ENCODE measurements at places on chromosomes 12 and 14.

GRCh38 chr14:95875831-95876760 lies 536 bp upstream of the TUNAR start:
- no peak for DNase-seq

- no peak for DNase-seq
Measured at GRCh38 chr14:35164849-35165248, 42.5 kb downstream of the PRORP start.

DNA sequence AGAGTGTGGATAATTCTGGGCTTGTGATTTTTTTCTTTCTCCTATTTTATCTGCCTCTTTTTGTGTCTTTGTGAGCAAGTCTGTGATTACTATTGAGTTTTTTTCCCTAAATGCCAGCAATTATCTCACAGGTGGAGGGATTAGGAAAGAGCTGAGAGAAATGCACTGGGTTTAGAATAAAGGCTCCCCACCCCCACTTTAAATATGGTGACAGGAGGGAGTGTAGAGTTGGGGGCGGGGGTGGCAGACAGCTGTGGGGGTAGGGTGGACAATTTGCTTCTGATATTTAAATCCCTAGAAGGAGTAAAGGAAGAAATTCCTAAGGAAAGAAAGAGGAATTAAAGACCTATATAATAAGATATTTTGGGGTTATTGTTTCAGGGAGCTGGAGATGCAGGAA lies 145.9 kb downstream of the NRXN3 start:
- DNase-seq: no peak

DNA sequence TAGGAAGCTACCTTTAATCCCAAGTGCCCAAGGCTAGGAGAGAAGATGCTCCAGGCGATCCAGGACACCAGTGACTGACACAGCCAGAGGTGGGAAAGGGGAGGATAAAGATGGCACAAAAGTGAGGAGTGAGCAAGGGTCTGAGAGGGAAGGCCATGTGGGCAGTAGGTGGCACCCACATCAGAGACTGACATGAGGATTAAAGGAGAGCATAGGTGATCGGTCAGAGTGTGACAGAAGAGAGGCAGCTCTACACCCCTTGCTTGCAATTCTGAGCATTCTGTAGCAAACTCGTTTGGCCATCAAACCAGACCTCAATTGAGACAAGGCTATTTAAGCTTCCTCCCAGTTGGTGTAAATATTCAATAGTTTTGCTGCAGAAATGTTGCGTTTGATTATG lies 724 bp upstream of the CD27 start:
- no peak for DNase-seq

DNA sequence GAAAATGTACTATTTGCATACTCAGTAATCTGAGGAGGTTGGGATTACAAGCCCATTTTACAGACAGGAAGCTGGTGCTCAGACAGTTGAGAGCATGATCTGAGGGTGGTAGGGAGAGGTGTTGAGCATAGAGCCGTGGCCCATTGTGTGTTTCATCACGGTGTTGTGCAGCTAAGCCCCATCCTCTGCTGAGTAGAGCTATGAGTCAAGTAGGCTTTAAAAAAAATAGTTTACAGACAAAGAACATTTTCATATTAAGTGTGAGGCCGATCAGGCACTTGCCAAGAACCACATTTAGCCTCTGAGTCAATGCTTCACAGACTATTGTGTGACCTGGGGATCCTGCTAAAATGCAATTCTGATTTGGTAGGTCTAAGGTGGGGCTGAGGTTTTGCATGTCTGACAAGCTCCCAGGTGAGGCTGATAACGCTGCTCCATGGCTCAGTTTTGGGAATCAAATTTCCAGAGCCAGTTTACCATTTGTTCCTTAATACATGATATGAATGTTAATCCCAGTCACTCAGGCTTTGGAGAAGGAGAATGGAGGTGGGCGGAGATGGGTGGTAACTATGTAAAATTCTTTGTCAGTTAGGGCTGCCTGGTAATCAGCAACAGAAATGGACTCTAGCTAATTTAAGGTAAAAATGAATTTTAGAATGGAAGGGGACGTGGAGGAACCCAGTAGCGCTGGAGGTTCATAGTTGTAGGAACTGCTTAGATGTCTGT lies 22.2 kb downstream of the ZNF664 start:
- no peak for DNase-seq

- no peak for DNase-seq
Measured at GRCh38 chr12:127336416-127336815, 930.6 kb upstream of the TMEM132C start.

DNA sequence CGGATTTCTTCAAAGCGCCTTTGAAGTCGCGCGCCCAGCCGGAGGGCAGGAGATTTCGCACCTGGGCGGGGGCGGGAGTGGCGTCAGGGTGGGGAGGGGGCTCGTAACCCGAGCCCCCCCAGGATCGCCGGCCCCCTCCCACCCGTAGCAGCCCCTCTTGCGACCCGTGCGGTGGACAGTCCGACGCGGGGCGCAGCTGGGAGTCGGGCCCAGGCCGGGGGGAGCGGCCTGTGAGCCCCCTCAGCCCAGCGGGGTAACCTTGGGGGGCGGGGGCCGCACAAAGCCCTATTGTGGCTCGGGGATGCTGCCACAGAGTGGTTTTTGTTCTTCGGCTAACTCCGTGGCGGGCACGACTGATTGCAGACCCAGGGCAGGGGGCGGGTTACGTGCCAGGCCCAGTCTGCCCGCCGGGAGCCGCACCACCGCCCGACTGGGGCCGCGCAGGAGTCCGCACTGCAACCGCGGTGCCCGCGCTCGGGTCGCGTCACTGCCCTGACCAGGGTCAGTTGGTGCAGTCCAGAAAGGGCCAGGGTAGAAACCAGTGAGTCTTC lies 4.2 kb upstream of the AAAS start:
- no peak for DNase-seq

DNA sequence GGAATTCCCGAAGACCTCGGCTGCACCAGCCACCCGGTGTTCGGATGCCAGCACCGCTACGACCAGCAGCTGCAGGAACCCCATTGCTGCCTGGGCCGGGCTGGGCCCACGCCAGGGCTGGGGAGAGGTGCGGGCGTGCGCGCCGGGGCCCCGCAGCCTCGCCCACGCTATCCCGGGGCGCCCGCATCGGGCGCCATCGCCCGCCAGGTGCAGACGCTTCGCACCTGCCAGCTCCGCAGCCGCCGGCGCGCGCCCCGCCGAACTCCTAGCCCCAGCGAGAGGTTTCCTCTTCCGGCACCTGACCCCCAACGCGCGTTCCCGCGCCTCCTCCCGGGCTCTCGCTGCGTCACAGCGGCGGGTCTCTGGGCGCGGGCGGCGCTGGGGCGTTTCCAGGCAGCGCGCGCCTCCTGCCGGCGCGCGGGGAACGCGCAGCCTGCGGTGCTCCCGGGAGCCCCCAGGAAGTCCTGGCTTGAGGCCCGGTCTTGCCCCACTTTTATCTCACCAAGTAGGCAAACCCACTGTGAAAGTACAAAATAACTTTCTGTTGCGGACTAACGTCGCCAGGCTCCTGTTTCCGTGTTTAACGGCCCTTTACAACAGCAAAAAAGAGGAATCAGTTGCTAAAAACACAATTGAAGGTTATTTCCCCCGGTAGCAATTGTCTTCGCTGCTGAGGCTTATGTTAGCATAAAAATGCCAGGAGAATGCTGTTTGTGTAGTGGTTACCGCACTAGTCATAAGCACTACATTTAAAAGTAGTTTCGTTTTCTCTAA lies at the start of gene TM7SF3:
Gene TM7SF3, minus strand, starts transcription at position 300 of the 774 bp plus-strand sequence. Its CDS starts 216 bp downstream, at position 84.
- peak; percentile 94 for DNase-seq

GRCh38 chr12:39592295-39592694 lies 27.3 kb downstream of the ABCD2 start:
- DNase-seq: no peak

GRCh38 chr14:101184572-101184971 lies 281.1 kb upstream of the RTL1 start:
- no peak for DNase-seq

DNA sequence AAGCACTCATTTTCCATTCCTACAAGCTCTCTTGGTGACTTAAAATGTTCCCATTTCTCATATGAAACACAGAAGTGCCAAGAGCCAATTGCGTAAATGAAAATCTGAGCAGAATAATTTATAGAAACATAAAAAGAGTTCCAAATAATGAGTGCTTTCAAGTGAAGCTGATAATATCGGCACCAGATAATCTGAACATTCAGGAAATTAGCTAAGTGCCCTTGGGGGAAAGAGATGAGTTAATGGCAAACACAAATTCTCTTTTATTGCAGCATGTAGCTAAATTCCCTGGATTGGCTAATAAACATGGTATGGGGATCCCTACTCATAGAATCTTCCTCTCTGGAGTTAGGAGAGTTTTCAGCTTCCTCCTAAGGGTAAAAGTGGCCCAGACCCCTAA lies 46.7 kb downstream of the DAD1 start:
- no peak for DNase-seq

DNA sequence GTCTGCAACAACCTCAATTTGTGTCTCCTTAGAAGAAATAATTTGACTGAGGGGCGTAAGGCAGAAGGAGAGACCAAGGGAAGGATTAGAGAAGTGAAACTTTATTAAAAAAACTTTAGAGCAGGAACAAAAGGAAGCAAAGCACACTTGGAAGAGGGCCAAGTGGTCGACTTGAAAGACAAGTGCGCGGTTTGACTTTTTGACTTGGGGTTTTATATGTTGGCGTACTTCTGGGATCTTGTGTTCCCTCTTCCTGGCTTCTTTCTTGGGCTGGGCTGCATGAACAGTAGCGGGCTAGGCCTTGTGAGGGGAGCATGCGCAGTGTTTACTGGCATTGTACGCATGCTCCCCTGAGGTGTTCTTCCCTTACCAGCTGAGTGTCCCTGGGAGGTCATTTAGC lies 369.3 kb upstream of the DCN start:
- no peak for DNase-seq

DNA sequence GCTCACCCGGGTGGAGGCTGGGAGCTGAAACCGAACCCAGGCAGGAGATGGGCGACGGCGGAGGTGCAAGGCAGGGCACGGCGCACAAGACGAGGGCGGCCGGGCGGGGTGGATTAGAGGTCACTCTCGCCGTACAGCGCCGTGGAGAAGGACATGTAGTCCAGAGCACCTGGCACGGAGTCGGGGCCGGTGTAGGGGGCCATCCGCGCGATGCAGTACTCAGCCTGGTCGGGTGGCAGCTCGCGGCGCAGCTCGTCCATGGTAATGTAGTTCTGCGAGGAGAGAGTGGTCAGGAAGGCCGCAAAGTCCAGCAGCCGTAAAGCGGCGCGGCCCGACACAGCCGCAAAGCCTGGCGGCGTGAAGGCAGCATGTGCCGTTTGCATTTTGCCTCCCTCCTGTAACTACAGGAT lies 81.9 kb upstream of the ZFP36L1 start:
- DNase-seq: no peak

GRCh38 chr14:91417120-91417982 lies at the start of gene CCDC88C:
CCDC88C (minus strand) TSS chr14:91417820; CDS start chr14:91417690, 130 bp downstream.
- no peak for DNase-seq

DNA sequence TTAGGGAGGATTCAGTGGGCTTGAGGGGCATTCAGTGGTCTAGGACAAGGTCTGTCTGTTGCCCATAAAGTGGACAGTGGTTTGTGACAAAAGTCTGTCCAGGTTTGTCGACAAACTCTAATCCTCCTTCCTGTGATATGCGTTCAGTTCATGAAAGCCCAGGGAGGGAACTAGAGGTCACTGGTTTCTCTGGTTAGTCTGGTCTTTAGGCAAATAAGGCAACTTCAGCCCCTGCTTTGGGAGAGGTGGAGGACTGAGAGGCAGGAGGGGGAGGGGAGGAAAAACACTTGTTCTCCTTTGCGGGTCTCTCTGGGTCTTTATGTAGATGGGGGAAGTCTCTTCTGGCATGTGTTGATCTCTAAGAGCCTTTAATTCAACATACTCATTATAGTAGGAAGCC lies 235.1 kb upstream of the PWP1 start:
- no peak for DNase-seq

- DNase-seq: no peak
Measured at GRCh38 chr12:44960856-44961255, 84.7 kb upstream of the NELL2 start.

DNA sequence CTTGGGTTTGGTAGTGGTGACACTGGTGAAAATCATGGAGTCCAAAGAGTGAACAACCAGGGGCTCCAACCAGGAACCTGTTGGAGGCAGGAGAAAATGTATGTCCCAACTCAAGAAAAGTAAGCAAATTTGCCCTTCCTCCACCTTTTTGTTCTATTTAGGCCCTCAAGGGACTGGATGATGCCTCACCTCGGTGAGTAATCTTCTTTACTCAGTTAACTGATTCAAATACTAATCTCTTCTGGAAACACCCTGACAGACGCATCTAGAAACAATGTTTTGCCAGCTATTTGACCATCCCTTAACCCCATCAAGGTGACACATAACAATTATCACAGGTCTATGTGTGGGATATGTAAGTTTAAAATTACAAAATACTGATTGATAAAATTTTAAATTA lies 272.4 kb upstream of the FOXG1 start:
- no peak for DNase-seq

DNA sequence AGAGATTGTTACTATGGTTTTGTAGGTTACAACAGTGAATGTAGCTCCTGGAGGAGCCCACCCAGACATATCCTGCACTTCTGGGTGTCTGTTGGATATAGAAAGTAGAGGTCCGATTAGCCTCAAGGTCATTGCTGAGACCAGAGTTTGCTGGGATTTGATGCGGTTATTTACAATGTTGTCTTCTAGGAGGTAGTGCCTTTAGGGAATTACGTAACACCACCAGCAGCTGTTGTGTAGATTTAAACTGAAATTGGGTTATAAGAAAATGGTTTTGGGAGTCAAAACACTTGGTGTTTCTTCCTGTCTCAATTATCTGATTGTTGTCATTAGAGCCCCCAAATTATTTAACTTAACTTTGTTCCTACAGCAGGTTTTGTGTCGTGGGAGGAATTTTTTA lies 225.3 kb upstream of the PELI2 start:
- DNase-seq: no peak

DNA sequence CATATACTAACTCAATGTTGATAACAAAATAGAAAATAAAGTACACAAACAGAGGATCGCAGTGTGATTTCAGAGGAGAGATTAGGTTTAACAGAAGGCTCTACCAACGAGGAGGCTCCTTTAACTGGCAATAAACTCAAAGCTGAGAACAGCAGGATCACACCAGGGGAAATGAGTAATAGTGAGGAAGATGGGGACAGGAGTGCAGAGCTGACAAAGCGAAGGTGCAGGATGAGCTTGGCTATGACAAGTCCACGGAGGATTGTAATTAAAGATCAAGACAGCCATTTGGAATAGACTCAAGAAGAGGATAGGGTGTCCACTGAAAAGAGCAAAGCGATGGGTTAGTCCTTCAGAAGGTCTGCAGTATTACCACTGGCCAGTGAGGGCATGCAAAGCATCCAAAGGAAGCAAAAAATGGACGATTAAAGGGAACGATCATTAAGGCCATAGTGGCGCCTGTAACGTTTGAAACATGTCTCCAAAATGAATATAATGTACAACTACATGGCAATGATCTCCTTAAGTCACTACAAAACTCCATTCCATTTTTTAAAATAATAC lies 85.3 kb downstream of the GRIN2B start:
- DNase-seq: no peak

- DNase-seq: no peak
Measured at GRCh38 chr12:54364413-54364812, at the start of gene GPR84. GPR84 (minus strand) TSS chr12:54364486; CDS start chr12:54363851, 635 bp downstream.

- no peak for DNase-seq
Measured at GRCh38 chr14:78917462-78917861, 747.3 kb downstream of the NRXN3 start.

All from activated CD8-positive, alpha-beta memory T cell treated with anti-CD3 and anti-CD28 coated beads for 1 hour (primary cell).